ENCODE measurements at places on chromosomes 6 and 20.

- no peak for DNase-seq
Measured at GRCh38 chr6:84042603-84043002, 9.0 kb downstream of the MRAP2 start.

- no peak for DNase-seq
Measured at GRCh38 chr6:117985916-117986315, 78.9 kb downstream of the SLC35F1 start.

- peak; percentile 10 for DNase-seq
Measured at GRCh38 chr6:89970609-89971337, 76.5 kb downstream of the GJA10 start.

- DNase-seq = no peak
Measured at GRCh38 chr6:44558832-44559251, 171.3 kb downstream of the CDC5L start.

- no peak for DNase-seq
Measured at GRCh38 chr6:89290401-89291155, 24.5 kb downstream of the GABRR2 start.

- DNase-seq = no peak
Measured at GRCh38 chr6:121479486-121480098, 44.1 kb downstream of the GJA1 start.

DNA sequence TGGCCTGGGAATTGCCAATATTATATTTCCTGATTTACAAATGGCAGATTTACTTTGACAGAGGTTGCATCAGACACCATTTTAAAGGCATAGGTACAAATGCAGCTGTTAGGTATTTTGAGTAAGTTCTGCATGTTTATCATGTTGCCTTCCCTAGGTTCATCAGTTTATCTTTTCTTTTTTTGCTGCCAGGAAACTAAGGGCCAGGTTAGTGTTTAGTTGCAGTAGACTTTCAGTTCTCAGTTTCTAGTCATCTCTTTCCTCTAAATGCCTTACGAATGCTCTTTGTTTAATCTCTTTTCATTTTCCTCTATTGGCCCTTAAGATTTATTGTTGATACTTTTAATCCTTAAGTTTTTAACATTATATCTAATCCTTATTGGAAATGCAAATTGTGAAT lies 129.9 kb downstream of the SMAP1 start:
- no peak for DNase-seq

GRCh38 chr20:40651151-40651550 lies 37.9 kb downstream of the MAFB start:
- no peak for DNase-seq

DNA sequence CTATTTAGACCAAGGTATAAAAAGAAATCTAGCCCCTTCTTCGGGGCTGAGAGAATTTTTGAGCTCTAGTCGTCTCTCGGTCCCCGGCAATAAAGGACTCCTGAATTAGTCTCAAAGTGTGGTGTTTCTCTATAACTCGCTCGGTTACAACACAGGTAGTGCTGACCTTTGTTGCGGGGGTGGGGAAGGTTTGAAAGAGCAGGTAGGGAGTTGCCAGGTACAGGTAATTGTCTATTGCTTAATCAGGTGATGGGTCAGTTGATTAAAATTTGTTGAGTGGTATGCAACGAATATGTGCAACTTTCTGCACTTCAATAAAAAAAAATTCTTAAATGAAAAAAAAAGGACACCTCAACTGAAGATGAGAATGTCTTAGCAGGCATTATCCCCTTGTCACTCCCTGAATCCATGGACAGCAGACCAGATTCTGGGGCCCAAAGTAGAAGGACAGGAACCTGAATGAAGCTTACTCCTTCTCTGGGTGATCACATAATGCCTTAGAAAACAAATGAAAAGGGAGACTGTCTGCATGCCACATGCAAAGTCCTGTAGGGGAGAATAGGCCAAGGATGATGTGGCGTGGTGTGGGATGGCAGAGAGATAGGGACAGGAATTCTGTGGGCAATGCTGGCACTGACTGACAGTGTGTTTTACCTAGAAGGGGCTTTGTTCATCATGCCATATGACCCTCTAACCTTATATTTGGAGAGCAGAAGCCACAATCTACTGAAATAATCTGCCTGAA lies 157.6 kb upstream of the OLIG3 start:
- DNase-seq = no peak

- no peak for DNase-seq
Measured at GRCh38 chr6:28212510-28213212, 12.4 kb upstream of the ZSCAN9 start.

- no peak for DNase-seq
Measured at GRCh38 chr6:168774381-168774780, 333.4 kb downstream of the SMOC2 start.

- DNase-seq = no peak
Measured at GRCh38 chr6:132811276-132811675, 3.1 kb upstream of the RPS12 start.

- no peak for DNase-seq
Measured at GRCh38 chr6:156701966-156702365, 75.2 kb upstream of the ARID1B start.

- no peak for DNase-seq
Measured at GRCh38 chr20:8331740-8332412, 199.8 kb downstream of the PLCB1 start.

DNA sequence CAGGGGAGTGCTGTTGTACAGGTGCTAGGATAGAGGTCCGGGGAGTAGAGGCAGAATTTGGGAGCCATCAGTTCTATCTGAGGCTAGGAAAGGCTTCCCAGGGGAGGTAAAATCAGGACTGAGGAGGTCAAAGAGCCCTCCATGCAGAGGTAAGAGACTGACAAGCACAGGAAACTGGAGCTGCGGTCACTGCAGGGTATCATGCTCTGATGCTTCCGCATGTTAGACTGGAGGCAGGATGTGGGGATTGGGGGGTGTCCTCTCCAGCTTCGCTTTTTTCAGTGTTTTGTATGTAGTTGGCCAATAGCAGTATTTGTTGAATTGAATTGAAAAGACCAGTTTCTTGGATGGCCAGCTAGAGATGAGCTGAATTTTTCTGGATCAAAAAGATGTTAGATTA lies 87.8 kb downstream of the SLC22A3 start:
- DNase-seq = no peak

- no peak for DNase-seq
Measured at GRCh38 chr6:134081506-134081905, 29.1 kb upstream of the SLC2A12 start.

- DNase-seq = no peak
Measured at GRCh38 chr6:4403828-4404227, 268.5 kb upstream of the ECI2 start.

- DNase-seq = no peak
Measured at GRCh38 chr20:44475372-44475693, 341 bp upstream of the TTPAL start.

- no peak for DNase-seq
Measured at GRCh38 chr20:62604796-62605195, 37.5 kb upstream of the SLCO4A1 start.

GRCh38 chr6:161130541-161130940 lies 139.0 kb downstream of the MAP3K4 start:
- DNase-seq = no peak

DNA sequence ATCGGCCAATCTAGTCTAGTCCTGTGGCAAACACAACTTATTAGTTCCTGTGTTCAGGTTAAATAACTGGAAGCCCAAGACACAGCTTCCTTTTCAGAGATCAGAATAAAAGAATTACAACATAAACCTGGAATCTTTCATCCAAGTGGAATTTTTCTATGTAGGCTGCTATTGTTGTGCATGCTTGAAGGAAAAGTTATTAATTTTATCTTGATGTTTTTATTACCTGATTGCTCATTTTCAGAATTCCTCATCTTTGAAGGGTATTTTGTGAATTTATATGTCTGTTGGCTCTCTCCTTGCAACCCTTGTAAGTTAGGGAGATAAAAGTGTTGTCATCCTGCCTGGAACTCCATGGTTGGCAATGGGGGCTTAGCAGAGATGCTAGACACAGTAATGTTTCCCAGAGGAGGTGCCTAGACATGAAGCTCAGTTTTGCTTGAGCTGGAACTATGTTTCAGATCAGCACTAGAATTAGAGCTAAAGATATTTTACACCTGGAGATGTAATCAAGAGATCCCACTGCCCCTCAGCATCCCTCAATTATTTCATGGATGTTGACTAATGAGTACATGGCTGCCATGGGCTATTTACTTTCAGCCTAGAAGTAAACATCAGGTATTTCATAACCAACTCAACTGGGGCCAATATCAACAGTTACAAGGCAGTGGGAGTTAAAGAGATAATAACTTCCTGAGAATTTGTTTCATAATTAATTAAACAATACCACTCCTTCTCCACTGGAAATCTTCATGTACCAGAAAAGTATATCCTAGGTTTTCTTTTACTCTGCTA lies 367.0 kb upstream of the MARCKS start:
- DNase-seq = no peak

- DNase-seq = no peak
Measured at GRCh38 chr6:73513496-73513854, 7.4 kb downstream of the EEF1A1 start.

GRCh38 chr6:164010441-164011103 lies 596.1 kb downstream of the QKI start:
- peak; percentile 56 for DNase-seq

DNA sequence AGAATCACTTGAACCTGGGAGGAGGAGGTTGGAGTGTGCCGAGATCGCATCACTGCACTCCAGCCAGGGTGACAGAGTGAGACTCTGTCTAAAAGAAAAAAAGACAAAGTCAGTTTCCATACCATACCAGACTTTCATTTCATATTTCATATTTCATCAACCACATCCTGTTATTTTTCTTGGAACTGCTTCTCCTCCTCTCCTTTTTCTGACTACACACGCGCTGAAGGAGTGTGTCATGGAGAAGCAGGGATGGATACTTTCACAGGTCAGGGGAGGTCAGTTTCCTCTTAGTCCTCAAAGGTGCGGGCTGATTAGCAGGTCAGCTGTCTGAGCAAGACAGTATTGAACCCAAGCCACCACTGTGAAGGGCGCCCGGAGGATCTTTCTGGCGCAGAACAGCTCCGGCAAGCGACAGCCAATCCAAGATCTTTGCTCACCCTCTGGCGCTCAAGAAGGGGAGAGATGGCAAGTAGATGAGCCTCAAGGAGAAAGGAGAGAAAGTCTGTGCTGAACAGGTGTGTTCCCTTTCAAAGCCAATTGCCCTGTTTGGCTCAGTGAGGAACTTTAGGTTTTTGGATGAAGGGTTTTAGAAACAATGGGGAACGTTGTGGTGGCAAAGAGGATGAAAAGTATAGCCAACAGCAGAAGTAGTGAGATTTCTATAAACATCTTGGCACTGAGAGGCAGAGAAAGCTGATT lies 18.9 kb upstream of the SYNJ2 start:
- no peak for DNase-seq

- DNase-seq = no peak
Measured at GRCh38 chr20:1150218-1150617, 31.8 kb downstream of the PSMF1 start.

DNA sequence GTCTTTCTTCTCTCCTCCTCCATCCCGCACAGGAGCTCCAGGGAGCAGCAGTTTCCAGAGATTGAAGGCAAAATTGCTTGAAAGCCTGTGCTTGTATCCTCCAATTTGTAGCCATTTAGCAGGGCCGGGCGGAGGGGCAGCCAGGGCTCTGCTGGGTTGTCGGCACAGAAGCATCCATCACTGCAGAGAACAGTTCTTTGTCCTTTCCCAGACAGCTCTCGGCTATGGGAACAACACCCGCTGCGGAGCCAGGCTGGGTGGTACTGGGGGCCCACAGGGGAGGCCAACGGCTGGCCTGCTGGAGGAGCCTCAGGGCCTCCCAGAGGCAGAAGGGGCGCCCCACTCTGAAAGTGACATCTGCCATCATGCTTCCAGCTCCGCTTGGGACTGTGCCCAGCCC lies 7.8 kb downstream of the HRH3 start:
- DNase-seq = no peak

DNA sequence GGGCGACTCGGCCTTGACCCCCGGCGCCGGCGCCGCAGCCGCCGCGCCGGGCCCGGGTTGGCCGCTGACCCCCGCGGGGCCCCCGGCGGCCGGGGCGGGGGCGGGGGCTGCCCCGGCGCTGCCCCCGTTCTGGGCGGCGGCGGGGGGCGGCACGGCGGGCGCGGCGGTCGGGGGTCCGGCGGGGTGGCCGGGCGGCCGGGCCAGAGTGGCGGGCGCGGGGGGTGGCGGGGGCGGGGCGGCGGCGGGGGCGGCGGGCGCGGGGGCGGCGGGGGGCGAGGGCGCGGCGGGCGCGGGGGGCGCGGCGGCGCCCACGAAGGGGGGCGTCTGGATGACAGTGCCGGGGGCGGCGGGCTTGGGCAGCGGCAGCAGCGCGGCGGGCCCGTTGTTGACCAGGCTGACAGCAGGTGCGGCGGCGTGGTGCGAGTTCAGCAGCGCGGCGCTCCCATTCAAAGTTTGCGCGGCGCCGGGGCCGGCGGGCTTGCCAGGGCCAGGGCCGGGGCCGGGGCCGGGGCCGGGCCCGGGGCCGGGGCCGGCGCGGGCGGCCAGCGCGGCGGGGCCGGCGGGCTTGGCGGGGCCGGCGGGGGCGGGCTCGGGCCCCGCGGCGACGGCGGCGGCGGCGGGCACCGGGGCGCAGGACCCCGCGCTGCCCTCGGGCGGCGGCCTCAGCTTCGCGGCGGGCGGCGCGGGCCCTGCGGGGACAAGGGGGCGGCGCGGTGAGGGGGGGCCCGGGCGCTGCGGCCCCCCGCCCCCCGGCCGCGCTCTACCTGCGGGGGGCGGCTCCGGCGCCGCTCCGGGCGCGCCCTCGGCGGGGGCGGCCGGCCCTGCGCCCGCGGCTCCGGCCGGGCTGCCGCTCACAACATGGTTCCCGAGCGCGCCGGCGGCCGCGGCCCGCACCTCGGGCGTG lies 659 bp downstream of the TAF4 start:
- DNase-seq = no peak

DNA sequence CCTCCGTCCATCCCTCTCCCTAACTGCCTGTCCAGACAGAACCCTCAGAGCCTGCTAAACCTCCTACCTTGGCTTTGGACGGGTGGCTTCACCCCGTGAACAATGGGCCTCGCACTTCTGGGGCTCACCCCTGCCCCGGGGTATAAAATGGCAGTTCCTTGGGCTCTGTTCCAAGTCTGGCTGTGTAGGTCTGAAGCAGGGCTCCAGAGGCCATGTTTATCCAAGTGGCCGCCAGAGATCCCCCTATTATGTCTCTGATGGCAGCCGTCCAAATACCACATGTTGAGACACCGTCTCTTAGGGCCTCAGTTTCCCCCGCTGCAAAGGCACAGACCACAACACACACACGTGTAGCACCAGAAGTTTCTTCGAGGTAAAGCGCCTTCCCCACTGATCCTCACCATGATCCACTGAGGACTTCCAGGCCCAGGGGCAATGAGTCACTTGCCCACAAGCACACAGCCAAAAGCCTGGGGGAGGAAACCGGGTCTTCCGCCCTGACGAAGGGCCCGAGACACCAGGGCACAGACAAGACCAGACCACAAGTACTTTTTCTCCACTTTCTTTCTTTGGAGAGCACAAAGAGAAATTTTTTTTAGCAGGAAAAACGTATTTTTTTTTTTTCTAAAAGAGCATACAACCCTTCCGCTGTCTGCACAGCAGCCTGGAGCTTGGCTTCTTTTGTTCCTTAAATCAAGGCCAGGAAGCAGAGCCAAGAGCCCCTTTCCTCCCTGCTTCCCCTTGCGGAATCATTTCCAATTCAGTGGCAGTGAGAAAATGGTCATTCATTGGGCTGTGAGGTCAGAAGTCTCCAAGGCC lies 11.8 kb downstream of the CPNE5 start:
- DNase-seq = no peak

- DNase-seq = no peak
Measured at GRCh38 chr6:45327956-45328522, at the start of gene RUNX2. RUNX2 (plus strand) TSS chr6:45328330; CDS start chr6:45328727, 397 bp downstream.
